Stimulated activated CD8-positive, alpha-beta memory T cell treated with anti-CD3 and anti-CD28 coated beads, Interleukin-15, amount 100 ng/mL, for 4 hours (primary cell): ENCODE measurements at places on chromosomes 5 and 9.

GRCh38 chr5:159601216-159601615 lies 270.9 kb upstream of the IL12B start:
- no peak for DNase-seq

- no peak for DNase-seq
These were observed 163.1 kb downstream of the PAX5 start for GRCh38 chr9:36870960-36871359.

- no peak for DNase-seq
These were observed 1601.0 kb upstream of the NUDT12 start for GRCh38 chr5:105163547-105163946.

DNA sequence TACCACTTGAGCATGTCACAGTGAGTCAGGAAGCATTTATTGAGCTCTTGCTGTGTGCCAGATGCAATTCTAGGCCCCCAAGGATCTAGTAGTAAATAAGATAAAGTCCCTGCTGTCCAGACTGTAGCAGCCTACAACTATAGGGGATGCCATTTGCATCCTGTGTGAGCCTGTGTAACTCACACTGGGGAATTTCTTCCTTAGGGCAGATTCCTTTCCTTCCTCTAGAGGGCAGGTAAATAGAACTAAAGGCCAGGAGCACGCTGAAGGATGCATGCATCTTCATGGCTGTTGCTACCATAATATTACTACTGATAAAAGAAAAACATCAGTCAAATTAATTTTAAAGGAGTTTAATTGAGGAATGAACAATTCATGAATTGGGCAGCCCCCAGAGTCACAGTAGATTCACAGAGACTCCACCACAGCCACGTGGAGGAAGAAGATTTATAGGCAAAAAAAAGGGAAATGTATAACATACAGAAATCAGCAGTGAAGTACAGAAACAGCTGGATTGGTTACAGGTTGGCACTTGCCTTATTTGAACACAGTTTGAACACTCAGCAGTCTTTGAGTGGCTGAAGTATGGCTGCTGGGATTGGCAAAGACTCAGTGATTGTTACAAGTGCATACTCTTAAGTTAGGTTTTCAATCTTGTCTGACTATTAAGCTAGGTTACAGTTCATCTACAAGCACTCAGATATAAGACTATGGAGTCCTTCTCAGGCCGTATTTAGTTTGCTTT lies 98.9 kb downstream of the ACTL7B start:
- no peak for DNase-seq

GRCh38 chr9:78438780-78439179 lies 141.9 kb downstream of the PSAT1 start:
- no peak for DNase-seq

GRCh38 chr5:167565189-167565954 lies 726.1 kb upstream of the WWC1 start:
- DNase-seq: no peak

DNA sequence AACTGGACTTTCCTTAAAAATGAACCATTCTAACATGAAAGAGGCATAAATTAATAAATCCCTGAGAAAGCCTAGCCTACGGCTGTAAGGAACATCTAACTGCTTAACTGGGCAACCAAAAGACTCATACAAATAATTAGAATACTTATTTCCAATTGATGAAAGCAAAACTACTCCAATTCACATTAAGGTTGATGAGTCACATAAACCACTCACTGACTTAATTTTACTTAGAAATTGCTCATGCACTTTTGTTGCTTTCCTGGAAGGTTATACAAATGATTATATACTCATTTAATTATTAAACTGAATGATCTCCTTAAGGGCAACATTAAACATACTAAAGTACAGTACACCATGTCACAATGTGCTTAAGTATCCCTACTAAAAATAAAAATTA lies 101.9 kb downstream of the NFIB start:
- DNase-seq: no peak

DNA sequence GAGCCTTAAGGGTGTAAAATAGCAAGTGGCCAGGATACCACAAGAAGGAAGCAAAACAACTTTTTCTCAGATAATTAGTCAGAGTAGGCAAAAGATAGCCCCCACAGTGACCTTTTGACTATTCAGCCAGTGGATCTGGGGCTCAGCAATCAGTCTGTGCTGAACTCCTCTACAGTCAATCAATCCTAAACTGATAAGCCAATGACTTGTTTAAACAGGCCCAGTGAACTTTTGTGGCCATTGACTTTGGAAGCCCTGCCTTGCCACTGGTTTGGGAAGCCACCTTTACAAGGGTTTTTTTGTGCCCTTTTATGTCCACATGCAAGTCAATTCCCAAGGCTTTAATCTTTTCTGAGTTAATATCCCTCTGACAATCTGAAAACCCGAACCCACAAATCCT lies 1565.0 kb upstream of the WWC1 start:
- DNase-seq: no peak

DNA sequence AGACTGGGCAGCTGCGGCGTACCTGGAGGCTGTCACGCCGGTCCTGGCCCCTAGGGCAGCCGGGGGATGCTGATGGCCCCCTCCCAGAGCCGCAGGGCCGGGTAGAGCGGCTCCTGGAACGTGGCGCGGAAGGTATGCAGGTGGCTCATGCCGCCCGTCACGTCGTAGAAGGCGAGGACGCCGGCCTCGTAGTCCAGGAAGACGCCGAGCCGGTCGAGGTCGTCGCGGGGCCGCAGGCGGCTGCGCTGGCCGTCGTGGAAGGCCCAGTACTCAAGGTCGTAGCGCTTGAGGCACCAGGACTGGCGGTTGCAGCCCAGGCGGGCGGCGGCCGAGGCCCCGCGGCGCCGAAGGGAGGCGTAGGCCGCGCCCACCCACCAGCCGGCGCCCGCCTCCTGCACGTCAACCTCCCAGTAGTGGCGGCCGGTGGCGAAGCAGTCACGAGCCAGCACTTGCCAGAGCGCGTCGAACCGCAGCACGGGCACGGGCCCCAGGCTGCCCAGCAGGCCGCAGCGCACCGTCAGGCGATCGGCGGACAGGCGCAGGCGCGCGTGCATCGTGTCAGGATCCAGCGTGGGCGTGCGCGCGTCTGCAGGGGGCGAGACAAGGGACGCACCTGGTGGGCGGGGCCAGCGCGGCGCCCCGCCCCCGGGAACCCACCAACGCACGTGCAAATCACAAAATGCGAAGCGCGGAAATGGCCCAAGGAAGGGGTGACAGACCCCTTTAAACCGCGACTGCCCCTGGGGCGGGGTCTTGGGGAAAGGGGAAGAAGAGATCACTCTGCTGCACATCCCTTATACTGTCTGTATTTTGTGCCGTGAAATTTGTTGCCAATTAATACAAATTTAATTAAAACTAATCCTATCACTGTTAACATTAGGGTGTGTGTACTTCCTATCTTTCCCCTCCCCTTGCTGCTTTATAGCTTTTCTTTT lies 31.2 kb downstream of the NANS start:
- peak; percentile 15 for DNase-seq

GRCh38 chr9:113674436-113674835 lies 201.7 kb upstream of the ZNF618 start:
- no peak for DNase-seq

GRCh38 chr5:111769541-111769940 lies 12.5 kb upstream of the NREP start:
- DNase-seq: no peak

DNA sequence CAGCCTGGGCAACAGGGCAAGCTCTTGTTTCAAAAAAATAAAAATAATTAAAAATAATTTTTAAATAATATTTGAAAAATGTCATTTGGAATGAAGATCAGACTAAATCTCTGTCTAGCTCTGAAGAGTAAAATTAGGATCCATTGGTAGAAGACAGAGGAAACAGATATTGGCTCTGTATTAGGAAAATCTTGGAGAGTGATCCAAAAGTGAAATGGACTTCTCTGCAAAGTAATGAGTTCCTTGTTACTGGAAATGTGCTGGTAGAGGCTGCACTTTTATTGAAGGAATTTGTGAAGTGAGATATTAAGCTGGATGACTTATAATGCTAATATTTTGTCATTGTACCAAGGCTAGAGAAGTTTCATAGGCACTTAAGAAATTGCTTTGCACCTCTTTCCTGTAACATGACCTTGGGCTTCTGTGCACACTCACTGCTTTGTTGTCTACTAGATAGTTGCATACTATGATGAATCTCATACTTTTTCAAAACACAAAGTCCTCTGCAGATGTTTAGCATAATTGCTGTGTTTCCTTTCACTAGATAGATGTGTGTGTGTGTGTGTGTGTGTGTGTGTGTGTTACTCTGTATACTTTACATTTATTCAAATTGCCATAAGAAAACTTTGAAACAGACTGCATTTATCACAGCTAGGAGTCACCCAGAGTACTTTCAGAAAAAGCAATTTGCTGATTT lies 13.1 kb downstream of the THBS4 start:
- DNase-seq: no peak

- no peak for DNase-seq
These were observed 76.9 kb downstream of the RGS3 start for GRCh38 chr9:113540466-113540865.

GRCh38 chr9:18350995-18351595 lies 122.9 kb upstream of the ADAMTSL1 start:
- no peak for DNase-seq

DNA sequence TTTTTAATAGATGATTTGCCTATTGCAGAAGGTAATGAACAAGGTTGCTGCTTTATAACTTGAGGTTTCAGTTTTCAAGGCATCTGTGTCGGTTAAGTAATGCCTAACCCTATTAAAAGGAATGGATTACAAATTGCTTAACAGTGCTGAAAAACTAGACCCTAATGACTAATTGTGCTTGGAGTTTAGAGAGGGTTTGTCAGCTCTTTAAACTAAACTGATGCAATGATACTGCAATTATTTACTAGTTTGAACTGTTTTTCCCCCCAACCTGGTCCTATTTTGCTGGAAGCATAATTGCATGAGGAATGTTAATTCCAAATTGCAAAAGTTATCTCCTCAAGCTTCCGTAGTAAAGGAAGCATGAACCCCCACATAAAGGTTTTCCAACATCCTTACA lies 39.3 kb upstream of the TLX3 start:
- DNase-seq: no peak

GRCh38 chr5:134462047-134462575 lies 50.4 kb upstream of the CDKN2AIPNL start:
- no peak for DNase-seq

- DNase-seq: no peak
These were observed 140.4 kb upstream of the WWC1 start for GRCh38 chr5:168151041-168151440.

GRCh38 chr5:130692770-130693169 lies 472.3 kb downstream of the HINT1 start:
- DNase-seq: no peak

GRCh38 chr9:136944519-136945332 lies at the start of the genes C8G and FBXW5:
C8G (plus strand) TSS chr9:136945243; CDS start chr9:136945321, 78 bp downstream.
FBXW5 (minus strand) TSS chr9:136944738; CDS start chr9:136944083, 655 bp downstream.
- peak; percentile 81 for DNase-seq
